AG09309 (cell line): ENCODE measurements at places on chromosomes 1 and 21.

GRCh38 chr1:226223786-226224244, 351 bp downstream of the MIXL1 start:
- no peak for DNase-seq

DNA sequence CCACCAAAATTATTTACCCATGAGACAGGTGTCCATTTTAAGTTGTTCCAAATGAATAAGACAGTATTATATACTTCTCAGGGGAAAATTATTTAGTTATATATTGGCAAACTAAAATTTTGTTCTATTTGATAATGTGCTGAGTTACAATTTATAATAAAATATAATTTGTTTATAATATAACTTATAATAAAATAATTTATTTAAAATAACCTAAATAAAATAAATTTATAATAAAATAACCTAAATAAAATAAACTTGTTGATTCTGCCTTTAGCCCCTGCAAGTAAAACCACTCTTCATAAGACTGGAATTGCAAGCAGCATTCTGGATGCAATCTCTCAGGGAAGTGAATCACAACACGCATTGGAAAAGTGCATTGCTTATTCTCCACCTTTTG, 69.6 kb downstream of the RAVER2 start:
- DNase-seq, result no peak

DNA sequence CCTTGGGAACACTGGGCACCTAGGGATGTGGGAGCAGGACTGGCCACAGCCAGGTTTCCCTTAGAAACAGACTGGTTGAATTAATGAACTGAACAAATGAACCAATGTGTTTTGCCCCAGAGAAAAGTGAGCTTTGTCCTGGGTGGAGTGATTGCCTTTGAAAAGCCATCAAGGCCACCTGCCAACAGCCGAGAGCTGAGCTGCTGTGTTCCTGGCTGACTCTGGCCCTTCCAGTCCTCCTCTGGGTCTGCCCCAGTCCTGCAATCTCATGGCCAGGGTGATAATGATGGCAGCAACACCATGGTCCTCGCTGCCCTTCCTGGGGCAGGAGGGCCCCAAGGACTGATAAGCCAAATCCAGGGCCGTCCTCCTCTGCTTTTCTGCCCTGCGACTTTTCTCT, 18.2 kb upstream of the GJA9 start:
- DNase-seq, result no peak

DNA sequence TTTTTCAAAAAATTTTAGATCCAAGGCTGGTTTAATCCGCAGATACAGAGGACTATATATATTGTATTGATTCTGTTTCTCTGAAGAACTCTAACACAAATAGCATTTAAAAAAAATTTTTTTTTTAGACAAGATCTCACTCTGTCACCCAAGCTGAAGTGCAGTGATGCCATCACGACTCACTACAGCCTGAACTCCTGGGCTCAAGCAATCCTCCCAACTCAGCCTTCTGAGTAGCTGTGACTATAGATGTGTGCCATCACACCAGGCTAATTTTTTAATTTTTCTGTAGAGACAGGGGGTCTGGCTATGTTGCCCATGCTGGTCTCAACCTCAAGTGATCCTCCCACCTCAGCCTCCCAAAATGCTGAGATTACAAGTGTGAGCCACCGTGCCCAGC, 3.0 kb downstream of the ANKRD45 start:
- no peak for DNase-seq

DNA sequence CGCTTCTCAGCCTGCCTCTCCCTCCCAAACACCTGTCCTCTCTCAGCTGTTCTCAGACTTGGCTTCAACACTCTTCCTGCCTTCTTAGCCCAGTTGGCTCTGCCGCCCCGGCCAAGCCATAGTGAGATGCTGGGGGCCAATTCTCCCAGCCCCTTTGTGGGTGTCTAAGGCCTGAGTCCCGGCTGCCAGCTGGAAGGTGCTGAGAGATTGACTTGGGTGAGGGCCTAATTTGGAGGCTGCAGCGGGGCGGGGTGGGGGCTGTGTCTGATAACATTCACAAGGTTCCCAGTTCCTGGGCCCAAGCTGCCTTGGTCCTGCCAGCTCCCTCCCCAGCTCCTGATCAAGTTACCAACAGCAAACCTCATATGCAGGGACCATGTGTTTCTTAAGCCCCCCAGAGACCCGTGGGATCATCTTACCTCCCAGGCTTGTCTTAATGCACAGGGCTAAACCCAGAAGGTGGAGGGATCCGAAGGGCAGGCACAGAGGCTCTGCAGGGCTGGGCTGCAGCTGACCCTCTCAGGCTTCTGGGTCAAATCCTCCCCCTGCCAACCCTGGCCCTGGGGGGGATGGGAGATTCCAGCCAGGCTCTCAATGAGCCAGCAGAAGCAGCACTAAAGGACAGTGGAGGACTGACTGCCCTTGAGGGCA, 9.8 kb downstream of the INKA2 start:
- DNase-seq, result no peak

DNA sequence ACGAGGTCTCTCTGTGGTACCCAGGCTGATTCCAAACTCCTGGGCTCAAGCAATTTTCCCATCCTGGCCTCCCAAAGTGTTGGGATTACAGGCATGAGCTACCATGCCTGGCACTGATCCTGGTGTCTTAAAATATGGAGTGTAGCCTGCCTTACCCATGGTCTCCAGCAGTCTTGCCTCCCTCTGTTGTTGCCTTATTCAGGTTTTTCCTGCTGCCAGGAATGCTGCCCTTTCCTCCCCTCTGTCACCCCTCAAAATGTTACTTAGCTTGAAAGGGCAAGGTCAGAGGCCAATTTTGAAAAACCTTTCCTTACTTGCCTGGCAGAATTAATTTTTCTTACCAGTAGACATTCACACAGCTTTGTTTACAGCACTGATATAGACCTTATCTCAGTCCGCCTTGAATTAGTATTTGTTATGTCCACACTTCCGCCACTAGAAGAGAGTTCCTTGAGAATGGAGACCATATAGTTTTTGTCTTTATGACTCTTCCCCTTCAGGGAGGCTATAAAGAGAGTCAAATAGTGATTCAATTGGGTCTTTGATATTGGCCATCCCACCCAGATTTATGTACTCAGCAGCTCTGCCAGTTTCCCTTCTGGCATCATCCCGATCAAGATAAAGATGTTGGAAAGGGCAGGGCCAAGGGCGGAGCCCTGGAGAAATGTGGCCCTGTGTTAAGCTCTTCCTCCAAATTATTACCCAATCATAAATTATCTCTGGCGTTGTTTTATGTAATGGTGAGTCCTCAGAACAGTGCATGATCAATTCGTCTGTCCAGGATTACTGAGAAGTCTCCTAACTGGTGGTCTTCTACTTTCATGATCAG, 38.8 kb downstream of the C1orf21 start:
- no peak for DNase-seq

DNA sequence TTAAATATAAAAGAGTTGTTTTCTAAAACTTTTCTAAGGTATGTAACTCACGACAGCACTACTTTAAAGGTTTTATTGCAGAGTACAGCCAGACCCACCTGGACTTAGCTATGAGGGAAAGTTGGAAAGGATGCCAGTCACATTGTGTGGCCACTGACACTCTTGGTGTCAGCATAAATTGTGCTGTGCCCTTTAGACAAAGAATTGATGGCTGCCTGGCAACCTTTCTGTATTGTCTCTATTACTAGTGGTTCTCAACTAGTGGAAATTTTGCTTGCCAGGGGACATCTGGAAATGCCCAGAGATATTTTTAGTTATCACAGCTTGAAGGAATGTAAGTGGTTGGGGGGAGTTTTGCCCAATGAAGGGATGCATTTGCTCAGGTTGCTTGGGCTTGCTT, 117.5 kb upstream of the APP start:
- no peak for DNase-seq

GRCh38 chr21:15567191-15567590, 162.6 kb upstream of the USP25 start:
- DNase-seq, result no peak

GRCh38 chr1:9349331-9349851, 56.7 kb downstream of the SPSB1 start:
- no peak for DNase-seq

DNA sequence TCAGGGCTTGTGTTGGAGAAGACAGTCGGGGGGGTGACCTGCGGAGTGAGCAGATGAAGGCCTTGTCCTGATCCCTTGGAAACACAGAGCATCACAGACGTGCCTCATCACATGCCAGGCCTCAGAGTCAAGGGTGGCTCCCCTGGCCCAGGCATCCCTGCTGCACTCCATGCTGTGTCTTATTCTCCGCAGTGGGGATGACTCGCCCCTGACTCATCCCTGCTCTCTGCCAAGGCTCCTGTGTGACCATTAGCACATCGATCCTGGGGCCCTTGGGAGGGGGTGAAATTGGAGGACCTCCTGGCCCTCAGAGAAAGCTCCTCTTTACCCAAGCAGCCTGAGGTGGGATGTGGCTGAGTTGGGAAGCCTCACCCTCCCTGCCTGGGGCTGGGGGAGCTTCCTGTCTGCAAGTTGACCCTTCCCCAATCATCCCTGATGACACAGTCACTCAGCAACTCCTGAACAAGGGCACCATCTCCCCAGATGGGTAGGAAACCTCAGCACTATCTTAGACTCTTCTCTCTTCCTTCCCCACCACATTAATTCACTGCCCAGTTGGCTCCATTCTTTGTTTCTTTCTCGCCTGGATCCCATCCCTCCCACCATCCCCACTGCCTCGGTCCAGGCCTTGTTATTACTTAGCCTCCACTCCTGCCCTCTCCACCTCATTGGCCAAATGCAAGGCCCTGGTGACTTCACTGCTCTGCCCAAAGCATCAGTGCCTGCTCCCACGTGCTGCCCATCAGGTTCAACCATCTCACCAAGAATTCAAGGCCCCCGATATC, 74.6 kb downstream of the CAMK2N1 start:
- peak; percentile 58 for DNase-seq

- DNase-seq, result no peak
Measured at GRCh38 chr1:226063977-226064815, 1.7 kb downstream of the H3-3A start.

- no peak for DNase-seq
Measured at GRCh38 chr1:218938259-218938658, 235.4 kb upstream of the LYPLAL1 start.

GRCh38 chr1:76957961-76958360, 90.7 kb downstream of the ST6GALNAC5 start:
- DNase-seq, result no peak

DNA sequence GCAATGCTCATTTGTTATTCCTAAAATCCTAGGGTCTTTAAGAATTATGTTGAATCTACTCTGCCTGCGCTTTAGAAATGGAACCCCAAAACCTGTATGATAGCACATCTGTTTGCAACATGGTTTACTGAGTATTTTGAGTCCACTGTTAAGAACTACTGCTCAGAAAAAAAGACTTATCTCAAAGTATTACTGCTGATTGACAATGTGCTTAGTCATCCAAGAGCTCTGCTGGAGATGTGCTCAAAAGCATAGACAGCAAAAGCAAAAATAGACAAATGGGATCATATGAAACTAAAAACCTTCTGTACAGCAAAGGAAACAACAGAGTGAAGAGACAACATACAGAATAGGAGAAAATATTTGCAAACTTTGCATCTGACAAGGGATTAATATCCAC, 107.0 kb downstream of the CTH start:
- no peak for DNase-seq
